ENCODE measurements at places on chromosomes 5 and 9.

GRCh38 chr5:43078956-43079355, 38.8 kb upstream of the ANXA2R start:
- DNase-seq, result no peak

- no peak for DNase-seq
Measured at GRCh38 chr9:91047529-91047928, 245.9 kb downstream of the SYK start.

- DNase-seq, result no peak
Measured at GRCh38 chr5:143826951-143827444, 15.0 kb downstream of the HMHB1 start.

GRCh38 chr5:72166070-72166979, 59.0 kb downstream of the MAP1B start:
- no peak for DNase-seq

DNA sequence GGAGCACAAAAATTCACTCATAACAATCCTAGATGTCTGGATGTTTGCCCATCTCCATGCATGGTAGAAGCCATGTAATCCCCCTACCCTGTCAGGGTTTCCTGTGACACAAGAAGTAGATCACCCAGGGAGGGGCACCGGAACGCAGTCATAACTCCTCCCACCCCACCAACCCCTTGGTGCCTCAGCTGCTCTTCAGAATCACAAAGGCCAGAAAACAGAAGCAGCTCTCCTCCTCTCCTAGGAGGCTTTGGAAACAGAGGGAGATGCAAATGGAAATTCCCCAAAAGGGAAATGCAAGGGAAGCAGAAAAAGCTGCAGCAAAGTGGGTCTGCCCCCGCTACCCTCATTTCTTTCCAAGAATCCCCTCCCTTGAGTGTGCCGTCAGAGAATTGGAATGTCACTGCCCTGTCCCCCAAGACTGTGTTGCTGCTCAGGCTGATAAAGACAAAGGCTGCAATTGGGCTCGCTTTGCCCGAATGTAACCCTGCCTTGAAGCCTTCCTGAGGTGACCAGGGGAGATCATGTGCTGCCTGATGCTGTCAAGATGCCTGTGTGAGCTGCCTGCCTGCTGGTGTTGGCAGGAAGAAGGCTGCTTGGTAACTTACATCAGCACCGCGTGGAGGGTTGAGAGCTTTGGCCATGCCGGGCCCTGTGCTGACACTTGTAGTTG, 65.5 kb upstream of the ABCA1 start:
- DNase-seq, result no peak

DNA sequence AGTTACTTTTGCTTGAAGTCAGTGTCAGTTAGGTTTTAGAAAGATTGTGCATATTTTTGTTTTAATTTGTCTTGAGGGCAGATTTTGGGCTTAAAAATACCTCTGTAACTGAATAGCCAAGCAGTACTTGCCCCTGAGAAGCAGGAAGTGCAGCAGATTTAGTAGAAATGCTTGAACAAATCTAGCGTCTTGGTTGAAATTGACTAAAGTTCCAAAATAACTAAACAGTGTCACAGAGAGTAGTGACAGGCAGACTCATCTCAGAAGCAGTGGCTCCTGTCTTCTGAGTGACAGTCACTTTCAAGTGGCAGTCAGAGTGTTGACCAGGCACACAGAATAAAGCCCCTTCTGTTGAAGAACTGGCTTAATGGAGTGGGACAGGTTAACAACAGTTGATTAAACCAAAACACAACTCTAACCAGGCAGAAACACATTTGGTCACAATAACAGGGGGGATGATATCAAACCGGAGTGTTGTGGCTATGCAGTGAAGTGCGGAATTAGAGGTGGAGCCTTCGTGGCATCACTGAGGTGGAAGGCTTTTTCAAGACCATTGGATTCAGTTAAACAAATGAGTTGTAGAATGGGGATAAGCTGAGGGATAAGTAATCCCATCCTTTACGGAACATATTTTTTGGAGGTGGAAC, 29.1 kb downstream of the TRIO start:
- no peak for DNase-seq

DNA sequence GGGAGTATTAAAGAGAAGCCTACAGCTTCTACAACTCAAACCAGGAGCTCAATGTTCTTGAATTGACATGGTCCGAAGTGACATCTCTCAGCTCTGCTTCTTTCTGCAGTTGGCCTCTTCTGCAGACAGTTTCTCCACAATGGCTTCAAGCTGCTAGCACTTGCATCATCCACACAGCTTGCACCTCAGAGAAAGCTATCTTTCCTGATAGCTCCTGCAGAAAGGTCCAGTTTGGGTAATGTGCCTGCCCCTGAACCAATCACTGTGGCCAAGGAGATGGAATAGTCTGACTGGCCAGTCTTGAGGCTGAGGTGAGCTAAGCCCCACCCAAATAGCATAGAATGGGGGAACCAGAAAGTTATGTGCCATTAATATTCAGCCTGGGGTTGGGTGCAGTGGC, 95.8 kb upstream of the ABCA1 start:
- no peak for DNase-seq

GRCh38 chr9:70052768-70053167, 9.1 kb downstream of the MAMDC2 start:
- DNase-seq, result no peak

Data from stimulated activated CD4-positive, alpha-beta T cell treated with anti-CD3 and anti-CD28 coated beads, Interleukin-1b, Interleukin-23, amount 100 ng/mL, for 1 hour (primary cell).